Transverse colon (tissue), 4 donors: ENCODE measurements at places on chromosomes 2 and 18. TPM values are rescaled to one million over a fixed set of nuclear protein-coding genes. Genes with fewer than 3 reads are reported as not detected.

DNA sequence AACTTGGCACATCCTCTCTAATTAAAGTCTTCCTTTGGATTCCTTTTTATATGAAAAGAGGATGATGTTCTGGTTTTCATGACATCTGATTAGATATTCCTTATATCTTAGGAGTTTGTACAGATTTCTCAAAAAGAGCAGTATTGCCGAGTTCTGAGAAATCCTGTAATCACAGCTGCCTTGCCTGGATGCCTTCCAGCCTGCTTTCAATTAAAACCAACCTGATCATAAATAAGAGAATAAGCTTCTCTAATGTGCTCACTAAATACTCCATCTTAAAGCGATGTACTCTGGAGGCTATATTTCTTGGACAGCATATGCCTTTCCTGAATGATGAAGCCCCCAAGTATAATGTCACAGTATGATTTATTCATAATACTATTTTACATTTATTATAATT, 1203.8 kb upstream of the PIK3C3 start:
- no peak for DNase-seq

DNA sequence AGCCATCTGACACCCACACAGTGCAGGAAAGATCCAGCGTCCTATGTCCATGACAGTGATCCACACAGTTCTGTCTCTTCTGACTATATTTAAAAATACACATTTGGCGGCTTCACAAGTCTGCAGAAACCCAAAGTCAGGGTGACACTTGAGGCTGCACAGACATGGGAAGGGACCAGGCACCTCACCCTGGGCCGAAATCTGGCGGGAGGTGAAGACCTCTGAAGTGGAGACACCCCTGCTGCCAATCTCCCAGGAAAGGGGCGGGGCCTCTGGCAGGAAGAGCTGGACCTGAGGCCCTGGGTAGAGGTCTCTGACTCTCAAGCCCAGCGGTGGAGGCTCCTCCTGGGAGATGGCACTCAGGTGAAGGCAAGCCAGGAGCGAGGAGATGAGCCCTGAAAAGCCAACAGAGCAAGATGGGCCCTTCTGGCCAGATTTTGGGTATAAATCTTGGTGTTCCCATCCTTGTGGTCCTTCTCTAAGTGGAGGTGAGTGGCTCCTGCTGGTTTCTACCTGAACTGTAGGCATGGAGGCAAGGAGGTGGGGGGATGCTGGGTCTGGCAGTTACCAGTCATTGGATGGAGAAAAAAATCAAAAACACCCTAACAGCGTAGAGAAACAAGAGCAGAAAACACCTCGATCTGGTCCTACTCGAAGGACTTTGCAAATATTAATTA, 248.4 kb downstream of the HDAC4 start:
- no peaks in the 10 kb centered on the region for H3K36me3 ChIP-seq
- H3K4me1 ChIP-seq = no peaks in the 10 kb centered on the region
- peak overlapping the region; percentile 60 for H3K27ac ChIP-seq

DNA sequence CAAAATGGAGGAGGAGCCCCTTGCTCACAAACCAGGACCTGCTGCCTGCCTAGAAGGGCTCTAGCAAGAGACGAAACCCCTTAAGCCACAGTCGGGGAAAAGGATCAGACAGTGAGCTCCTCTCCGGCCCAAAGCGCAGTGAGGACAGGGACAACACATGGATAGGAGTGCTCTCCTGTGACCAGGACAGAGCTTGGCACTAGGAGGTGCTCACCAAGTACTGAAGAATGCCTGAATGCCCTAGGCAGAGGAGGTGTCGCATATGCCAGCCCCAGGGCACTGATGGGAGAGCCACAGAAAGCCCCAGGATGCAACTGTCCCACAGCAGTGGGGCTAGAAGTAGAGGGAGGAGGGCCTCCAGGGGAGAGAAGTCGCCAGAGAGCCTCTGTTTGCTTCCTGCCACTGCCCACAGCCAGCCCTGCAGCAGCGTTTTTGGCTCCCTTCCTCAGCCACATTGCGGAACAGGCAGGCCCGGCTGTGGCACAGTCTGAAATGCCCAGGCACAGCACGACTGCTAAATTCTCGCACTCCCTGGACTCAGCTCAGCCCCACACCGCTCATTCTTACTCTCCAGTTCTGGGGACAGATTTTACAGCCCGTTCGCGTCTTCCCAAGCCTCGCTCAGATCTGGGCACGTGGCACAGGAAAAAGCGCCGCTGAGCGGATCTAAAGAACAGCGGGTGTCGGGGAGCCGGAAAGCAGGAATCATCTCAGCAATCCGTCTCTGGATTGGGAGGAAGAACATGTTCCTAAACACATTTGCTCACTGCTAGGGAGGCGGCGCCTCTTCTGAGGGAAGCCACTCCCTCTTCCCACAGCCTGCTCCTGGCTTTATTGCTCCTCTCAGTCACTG, 98.7 kb upstream of the POU3F3 start:
- no peaks in the 10 kb centered on the region for H3K4me1 ChIP-seq
- peaks cover 3% of the 10 kb centered on the region for H3K27me3 ChIP-seq
- no peak overlapping the region for H3K27ac ChIP-seq
- DNase-seq = no peak

GRCh38 chr2:160367887-160368286, 125.7 kb downstream of the RBMS1 start:
- peaks cover 93% of the 10 kb centered on the region for H3K4me1 ChIP-seq
- H3K36me3 ChIP-seq = no peaks in the 10 kb centered on the region
- H3K27me3 ChIP-seq = peaks cover 43% of the 10 kb centered on the region

GRCh38 chr2:170937709-170938379, 8.8 kb downstream of the GORASP2 start:
- no peak overlapping the region for H3K27ac ChIP-seq
- peaks cover 3% of the 10 kb centered on the region for H3K4me1 ChIP-seq
- no peak overlapping the region for H3K4me3 ChIP-seq
- H3K27me3 ChIP-seq = no peaks in the 10 kb centered on the region

DNA sequence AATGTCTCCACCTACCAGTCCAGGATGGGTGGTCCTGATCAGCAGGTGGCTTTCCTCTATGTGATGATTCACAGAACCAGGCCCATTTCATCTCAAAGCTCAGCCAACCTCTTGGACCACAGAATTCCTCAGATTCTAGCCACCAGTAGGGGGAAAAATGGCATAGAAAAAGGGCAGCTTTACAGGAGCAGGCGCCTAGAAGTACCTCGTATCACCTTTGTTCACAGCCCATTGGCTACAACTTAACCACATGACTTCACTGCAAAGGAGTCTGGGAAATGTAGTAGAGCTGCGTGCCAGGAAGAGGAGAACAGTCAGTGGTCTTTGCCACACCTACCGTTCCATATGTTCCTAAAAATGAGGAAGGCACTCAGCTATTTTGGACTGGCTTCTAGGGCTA, 62.8 kb upstream of the DTNA start:
- no peak overlapping the region for H3K4me3 ChIP-seq
- no peak overlapping the region for H3K27ac ChIP-seq
- H3K4me1 ChIP-seq = no peaks in the 10 kb centered on the region
- H3K27me3 ChIP-seq = no peaks in the 10 kb centered on the region
- DNase-seq = no peak

- H3K4me1 ChIP-seq = no peaks in the 10 kb centered on the region
- DNase-seq = no peak
- H3K4me3 ChIP-seq = no peak overlapping the region
- no peaks in the 10 kb centered on the region for H3K27me3 ChIP-seq
Observed at GRCh38 chr2:149877913-149878312, 290.3 kb upstream of the MMADHC start.

DNA sequence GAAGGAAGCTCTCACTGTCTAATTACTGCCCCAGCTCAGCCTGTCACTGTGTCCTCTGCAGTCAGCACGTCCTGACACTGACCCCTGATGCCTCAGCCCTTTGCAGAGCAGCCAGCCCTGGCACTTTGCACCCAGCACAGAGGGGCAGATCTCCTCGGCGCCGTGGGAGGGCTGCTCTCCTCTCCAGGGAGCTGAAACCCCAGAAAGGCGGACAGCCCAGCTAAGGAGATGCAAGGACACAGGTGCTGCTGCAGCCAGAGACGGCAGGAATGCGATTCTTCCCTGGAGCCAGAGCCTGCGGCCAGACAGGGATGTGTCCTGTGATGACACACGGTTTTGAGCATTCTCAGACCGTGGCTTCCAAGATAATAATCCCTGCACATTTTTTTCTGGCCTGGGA, 34.5 kb upstream of the SIX3 start:
- H3K36me3 ChIP-seq = no peaks in the 10 kb centered on the region
- H3K4me1 ChIP-seq = no peaks in the 10 kb centered on the region
- H3K27me3 ChIP-seq = peaks cover 37% of the 10 kb centered on the region
- no peak overlapping the region for H3K27ac ChIP-seq

GRCh38 chr2:134739236-134739878, 20.6 kb upstream of the TMEM163 start:
- DNase-seq = no peak
- H3K27ac ChIP-seq = no peak overlapping the region
- no peaks in the 10 kb centered on the region for H3K27me3 ChIP-seq
- no peaks in the 10 kb centered on the region for H3K4me1 ChIP-seq
- H3K36me3 ChIP-seq = no peaks in the 10 kb centered on the region

GRCh38 chr18:57743008-57743407, 60.1 kb downstream of the ATP8B1 start:
- H3K36me3 ChIP-seq = no peaks in the 10 kb centered on the region
- DNase-seq = no peak
- H3K4me1 ChIP-seq = peaks cover 60% of the 10 kb centered on the region
- H3K27me3 ChIP-seq = no peaks in the 10 kb centered on the region
- peak overlapping the region; percentile 68 for H3K27ac ChIP-seq

DNA sequence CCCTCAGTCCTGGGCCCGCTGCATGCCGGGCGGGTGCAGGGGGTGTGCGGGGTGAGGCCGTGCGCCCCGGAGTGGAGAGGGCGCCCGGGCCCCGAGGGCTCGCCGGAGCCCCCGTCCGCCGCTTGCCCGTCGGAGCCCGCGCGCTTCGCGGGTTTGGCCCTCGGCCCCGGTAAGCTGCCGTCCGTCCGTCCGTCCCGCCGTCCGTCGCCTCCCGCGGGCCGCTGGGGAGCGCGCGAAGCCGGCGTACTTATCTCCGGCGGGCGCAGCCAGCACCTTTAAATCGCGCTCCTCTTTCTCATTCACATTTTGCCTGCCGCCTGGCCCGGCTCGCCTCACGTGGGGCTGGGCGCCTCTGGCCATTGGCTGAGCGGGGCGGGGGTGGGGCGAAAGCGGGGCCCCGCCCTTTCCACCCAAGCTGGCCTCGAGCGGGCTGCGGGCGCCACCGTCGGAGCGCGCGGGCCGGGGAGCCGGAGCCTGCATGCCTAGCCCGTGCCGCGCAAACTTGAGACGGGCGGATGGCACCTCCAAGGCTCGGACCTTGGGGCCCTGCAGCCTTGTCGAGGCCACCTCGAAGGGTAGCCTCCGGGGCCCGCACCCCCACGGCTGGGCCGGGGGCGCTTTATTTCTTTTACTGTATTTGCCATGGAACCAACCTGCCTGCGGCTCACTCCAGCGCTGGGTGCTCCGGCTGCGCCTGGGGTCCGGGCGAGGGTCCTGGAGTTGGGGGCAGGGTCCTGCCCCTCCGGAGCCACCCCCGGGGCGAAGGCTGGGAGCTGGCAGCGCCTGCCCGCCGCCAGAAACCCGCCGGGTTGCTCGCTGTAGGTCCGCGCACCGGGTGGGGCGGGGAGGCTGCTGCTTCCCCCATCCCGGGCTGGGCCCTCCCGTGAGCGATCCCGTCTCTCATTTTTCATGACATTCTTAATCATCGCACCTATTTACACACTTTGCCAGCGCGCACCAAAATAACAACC, at the start of gene GBX2:
TSS of gene GBX2 (minus strand) at position 277 of the 971 bp plus-strand sequence. CDS start 415 bp downstream, outside the sequence.
- H3K4me1 ChIP-seq = peaks cover 65% of the 10 kb centered on the region
- peak; percentile 28 for DNase-seq
- H3K27ac ChIP-seq = no peak within 1 kb of the TSS
- H3K36me3 ChIP-seq = no peaks in the 10 kb centered on the region

DNA sequence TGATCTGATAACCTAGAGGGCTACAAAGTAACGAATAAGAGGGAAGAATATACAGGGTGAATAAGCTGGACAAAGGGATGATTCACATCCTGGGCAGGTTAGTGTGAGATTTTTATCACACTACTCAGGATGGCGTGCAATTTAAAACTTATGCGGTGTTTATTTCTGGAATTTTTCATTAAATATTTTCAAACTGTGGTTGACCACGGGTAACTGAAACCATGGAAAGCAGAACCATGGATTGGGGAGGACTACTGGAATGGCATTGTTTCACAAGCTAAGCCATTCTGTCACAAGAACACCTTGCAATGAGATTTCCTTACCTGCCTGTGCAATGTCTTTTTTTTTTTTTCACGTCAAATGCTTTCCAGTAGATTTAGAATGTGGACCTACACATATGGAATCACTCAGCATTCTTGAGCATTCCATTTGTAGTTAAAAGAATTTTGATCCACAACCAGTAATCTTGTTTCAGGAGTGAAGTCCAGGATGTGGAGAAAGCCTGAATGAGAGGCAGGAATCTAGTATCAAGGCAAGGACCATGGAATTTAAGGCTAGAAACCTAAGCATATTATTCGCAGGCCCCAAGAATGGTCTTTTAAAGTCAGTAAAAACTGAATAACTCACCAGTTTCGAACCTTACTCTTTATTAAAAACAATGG, 8.0 kb upstream of the CDK15 start:
- no peak for DNase-seq
- no peak overlapping the region for H3K4me3 ChIP-seq
- H3K4me1 ChIP-seq = no peaks in the 10 kb centered on the region
- peaks cover 9% of the 10 kb centered on the region for H3K27me3 ChIP-seq
- no peaks in the 10 kb centered on the region for H3K36me3 ChIP-seq

- no peaks in the 10 kb centered on the region for H3K4me1 ChIP-seq
- no peak for DNase-seq
- H3K36me3 ChIP-seq = no peaks in the 10 kb centered on the region
Observed at GRCh38 chr18:32583431-32583830, 112.7 kb upstream of the GAREM1 start.

CAVIN2 gene
- total RNA-seq = 24.0 TPM

CNDP1 gene
- not detected for total RNA-seq

TLX2 gene
- not detected for total RNA-seq

FAM110C gene
- 53.9 TPM for total RNA-seq

FSHR gene
- not detected for total RNA-seq

OTOS gene
- not detected for total RNA-seq

TNFAIP6 gene
- total RNA-seq = 0.95 TPM
